ENCODE measurements at places on chromosomes 1 and 21.
A peak's percentile ranks its signal among the peaks of the same experiment; 100 is the strongest.

DNA sequence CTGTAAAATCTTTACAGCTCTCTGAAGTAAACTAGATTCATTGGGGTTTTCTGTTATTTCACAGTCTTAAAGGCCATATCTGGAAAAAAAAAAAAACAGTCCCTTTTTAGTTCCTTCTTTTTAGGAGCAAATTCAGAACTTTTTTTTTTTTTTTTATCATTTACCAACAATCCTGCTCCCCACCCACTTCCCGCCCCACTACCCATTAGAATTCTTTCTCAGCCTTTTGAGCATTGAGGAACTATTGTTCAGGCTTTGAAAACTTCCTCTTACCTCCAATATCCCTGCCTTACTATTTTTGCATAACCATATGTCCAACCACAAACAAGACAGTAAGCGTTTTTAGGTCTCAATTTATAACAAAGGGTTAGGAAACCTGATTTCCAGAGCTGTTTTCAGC, 330.1 kb downstream of the PLPP3 start:
- ATAC-seq = no peak

- ATAC-seq = peak; percentile 99
These were observed 45.6 kb downstream of the IRF2BP2 start for GRCh38 chr1:234564035-234565029.

DNA sequence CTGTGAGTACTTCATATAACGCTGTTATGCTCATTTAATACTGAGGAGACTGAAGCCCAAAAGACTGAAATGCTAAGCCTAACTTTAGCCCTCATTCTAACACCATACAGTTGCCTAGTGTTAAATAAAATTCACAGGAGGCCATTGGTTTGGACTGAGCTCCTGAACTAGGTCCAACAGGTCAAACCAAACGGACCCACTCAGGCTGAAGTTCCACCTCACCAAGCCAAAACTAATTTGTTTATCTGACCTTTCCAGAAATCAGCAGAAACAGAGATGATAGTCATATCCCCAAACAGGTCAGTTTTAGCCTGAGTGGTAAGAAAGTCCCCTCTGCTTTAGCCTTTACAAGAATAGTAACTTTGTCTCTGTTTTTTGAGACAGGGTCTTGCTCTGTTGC, 311.3 kb upstream of the ZP4 start:
- ATAC-seq = no peak

- no peak for ATAC-seq
These were observed 266.6 kb upstream of the C1orf174 start for GRCh38 chr1:4166713-4167112.

GRCh38 chr1:119396982-119397381, 18.0 kb upstream of the HSD3B2 start:
- ATAC-seq = no peak
